NCI-H187 (cell line): ENCODE measurements at places on chromosomes 7 and 10.

DNA sequence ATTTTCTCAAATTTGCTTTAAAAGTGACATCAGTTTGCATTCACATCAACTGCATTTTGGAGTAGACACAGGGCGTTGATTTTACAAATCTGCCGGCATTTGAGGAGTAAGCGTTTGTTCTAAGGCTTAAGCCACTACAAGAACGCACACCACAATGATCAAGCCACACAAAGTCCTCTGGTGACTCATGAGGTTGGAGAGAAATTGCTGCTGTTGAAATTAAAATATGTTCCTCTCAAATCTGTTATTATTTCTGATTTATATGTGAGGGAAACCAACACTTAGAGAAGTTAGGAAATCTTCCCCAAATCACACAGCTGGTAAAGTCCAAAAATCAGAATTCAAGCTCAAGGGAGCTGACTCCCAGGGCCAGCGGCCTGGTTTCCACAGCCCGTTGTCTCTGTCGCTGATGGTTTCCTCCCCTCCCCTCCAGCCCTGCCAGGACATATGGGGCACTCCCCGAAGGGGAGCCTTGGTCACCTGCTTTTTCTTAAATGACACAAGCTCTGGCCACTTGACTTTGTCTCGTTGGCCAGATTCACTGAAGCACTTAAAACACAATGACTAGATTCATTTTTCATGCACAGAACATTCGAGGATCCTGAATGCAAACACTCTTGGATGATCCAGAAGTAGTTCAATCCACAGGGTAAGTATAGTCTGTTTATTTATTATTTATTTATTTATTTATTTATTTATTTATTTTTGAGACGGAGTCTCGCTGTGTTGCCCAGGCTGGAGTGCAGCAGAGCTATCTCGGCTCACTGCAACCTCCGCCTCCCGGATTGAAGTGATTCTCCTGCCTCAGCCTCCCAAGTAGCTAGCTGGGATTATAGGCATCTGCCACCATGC, 29.2 kb upstream of the KLF6 start:
- peak; percentile 12 for DNase-seq

- DNase-seq: no peak
These were observed 165.9 kb downstream of the DNAJB6 start for GRCh38 chr7:157502701-157503111.

DNA sequence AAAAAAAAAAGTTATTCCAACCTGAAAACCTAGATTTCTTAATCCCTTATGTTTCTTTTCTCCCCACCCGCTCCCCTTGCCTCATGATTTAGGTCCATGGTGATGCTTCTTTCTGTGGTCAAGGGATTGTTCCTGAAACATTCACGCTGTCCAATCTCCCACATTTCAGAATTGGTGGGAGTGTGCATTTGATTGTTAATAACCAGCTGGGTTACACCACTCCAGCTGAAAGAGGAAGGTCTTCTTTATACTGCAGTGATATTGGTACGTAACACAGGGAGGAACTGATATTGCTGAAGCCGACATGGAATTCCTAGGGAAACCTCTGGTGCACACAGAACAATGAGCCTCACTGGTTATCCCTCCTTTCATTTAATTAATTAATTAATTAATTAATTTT, 22.7 kb downstream of the DHTKD1 start:
- no peak for DNase-seq

DNA sequence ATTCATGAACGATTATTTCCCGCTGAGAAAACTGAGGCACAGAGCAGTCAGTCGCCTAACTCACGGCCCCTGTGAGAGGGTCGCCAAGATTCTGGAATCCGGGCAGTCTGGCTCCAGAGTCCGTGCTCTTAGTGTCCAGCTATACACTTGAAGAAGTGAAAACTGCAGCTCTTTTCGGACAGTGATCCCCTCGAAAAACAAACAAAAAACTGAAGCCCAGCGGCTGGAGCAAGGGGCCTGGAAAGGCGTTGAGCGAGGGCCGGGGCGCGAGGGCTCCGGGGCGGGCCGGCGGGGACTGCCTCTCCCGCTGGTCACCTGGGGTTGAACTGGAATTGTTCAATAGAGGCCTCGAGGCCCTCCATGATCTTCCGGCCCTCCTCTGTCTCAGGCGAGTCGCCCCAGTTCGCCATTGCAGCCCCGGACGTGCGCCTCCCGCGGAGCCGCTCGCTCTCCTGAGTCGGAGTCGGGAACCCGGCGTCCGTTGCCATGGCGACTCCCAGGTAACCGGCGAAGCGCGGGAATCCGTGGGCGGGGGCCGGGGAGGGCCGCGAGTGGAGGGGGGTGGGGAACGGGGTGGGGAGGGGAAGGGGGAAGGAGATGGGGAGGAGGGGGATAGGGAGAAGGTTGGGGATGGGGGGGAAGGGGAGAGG, 881 bp downstream of the C10orf67 start:
- no peak for DNase-seq

GRCh38 chr7:93958216-93958615, 36.7 kb downstream of the GNG11 start:
- no peak for DNase-seq

- no peak for DNase-seq
These were observed 63.1 kb downstream of the BLNK start for GRCh38 chr10:96208271-96208670.

DNA sequence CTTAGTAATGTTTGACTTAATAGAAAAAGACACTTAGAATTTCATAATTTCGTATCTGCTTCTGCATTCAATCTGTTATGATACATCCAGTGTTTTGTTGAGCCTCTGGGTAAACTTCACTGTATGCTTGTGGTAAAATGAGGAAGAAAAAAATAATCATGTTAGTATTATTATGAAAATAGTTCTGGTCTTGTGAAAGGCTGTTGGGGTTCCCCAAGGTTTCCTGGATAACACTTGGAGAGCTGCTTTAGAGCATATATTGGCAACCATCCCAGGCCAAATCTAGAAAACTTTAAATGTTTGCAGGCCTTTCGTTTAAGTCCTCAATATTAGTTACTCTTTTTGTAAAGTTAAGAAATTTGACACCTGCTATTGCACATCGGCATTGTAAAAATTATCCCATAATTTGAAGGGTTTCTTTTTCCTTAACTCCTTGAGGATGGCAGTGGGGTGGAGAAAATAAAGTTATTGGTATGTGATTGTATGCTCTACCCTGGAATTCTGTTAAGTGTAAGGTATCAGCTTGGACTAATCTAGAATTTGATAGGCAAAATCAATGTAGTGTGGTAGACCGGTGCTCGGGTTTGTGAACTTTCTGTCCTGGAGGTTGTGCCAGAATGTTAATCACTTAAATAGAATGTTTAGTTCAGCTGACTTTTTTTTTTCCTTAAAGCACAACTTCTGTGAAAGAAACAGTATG, 54.5 kb downstream of the WAC start:
- DNase-seq: no peak

GRCh38 chr7:96354881-96355280, 33.0 kb upstream of the SLC25A13 start:
- DNase-seq: no peak

- DNase-seq: no peak
These were observed 79.5 kb downstream of the BEND7 start for GRCh38 chr10:13449296-13449695.

- no peak for DNase-seq
These were observed 58.2 kb downstream of the GRM8 start for GRCh38 chr7:127194571-127194970.

DNA sequence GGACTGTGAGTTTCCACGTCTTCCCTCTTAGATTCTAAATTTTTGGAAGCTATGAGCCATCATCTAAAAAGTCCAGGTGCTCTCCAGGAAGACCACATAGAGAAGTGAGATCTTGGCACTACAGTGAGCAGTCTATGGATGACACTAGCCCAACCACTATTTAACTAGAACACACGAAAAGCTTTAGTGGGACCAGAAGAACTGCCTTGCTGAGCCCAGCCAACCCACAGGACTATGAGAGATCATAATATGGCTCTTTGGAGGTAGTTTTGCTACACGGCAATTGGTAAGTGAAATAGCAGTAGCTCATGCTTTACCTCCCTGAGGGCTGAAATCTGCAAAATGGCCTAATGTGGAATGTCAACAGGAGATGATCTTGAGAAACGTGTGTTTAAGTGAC, 68.8 kb downstream of the TMEM130 start:
- DNase-seq: no peak

- no peak for DNase-seq
These were observed 4.6 kb upstream of the SLC13A1 start for GRCh38 chr7:123204206-123204835.
